ENCODE measurements at places on chromosomes 12 and 14. TPM values are rescaled to one million over a fixed set of nuclear protein-coding genes. Genes with fewer than 3 reads are reported as not detected.

Gene PLEKHD1
- polyA plus RNA-seq, result 6.3 TPM

Gene TOMM20L
- 2.8 TPM for polyA plus RNA-seq

Gene FGF23
- 0.08 TPM for polyA plus RNA-seq

Gene APOLD1
- 8.2 TPM for polyA plus RNA-seq

Gene TEX52
- polyA plus RNA-seq, result 3.9 TPM
